ENCODE measurements at places on chromosomes 2 and 18.

- no peak for DNase-seq
These were observed 94.1 kb downstream of the COL6A3 start for GRCh38 chr2:237319887-237320286.

- no peak for DNase-seq
These were observed 202.3 kb downstream of the MREG start for GRCh38 chr2:215811003-215811402.

GRCh38 chr2:98923244-98923940 lies 12.6 kb downstream of the CRACDL start:
- DNase-seq = no peak

GRCh38 chr2:224820283-224820991 lies 104.3 kb upstream of the CCDC195 start:
- DNase-seq = no peak

GRCh38 chr2:240571314-240571973 lies 3.2 kb downstream of the RNPEPL1 start:
- no peak for DNase-seq

GRCh38 chr2:157911246-157911645 lies 35.1 kb upstream of the ACVR1 start:
- no peak for DNase-seq

DNA sequence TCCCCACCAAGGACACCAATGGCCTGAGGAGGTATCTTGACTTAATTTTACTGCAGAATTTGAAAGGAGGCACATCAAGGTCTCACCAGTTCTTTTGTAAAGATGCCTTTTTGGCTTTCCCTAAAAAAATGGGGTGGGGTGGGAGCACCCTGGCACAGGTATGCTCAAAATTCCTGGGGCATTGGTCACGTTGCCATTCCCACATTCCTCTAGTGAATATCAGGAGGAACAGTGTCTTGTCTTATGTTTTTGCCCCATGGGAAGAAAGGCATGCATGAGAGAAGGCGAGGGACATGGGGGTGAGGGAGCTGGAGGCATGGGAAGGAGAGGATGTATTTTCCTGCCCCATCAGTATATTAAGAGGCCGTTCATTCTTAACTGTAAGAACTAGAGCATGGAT lies 275.3 kb downstream of the CMPK2 start:
- DNase-seq = no peak

GRCh38 chr2:239258248-239258647 lies 142.6 kb downstream of the HDAC4 start:
- no peak for DNase-seq

- DNase-seq = no peak
These were observed 113.0 kb downstream of the BCL2 start for GRCh38 chr18:63206433-63207142.

DNA sequence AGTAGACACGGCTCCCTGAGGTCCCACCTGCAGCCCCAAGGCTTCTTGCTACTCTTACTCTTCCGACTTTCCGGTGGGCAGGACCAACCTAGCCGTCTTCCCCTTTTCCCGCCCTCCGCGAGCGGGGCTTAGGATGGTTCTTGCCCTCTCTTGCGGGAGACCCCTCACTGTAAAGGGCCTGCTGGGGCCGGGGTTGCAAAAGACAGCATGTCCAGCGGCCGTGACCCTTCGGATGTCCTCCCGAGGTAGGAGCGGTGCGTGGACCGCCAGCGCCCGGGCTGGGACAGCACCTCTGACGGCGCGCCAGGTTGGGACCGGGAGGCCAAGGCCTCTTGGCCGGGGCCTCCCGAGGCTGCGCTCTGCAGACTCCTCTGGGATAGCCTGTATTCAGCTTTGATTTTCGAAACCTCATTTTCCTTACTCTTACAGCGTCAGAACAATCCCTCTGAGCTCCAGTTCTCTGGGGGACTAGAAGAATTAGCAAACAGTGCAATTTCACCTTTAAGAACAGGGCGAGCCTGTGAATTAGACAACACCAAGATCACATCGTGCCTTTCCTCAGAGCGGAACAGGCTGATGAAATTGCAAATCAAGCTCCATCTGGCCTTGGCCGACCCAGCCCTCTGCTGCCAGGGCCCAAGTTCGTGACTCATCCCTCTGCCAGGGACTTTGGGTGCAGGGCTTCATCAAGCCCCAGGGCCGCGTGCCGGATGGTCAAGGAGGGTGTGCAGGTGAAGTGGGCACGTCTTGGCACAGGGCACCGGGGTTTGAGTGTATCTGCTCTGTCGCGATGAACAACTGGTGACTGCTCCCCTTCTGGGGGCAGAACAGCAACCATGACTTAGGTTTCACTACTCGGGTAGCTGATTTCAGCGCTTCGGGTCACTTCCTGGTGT lies 777 bp downstream of the MOCOS start:
- no peak for DNase-seq

DNA sequence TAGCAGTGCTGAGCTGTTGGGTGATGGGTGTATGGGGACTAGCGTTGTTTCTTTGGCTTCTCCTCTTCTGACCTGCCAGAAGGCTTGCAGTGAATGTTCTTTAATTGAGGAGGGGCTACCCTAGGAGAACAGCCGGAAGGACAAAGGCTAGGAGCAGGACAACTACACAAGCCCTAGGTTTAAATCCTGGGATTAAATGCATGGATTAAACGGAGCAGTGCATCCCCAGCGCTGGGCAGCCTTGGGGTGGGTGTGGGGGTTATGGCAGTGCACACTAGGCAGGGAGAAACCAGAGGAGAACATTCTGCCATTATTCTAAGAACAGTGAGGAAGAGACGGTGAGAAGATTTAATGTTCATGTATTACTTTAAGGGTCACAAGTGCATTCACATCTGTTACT lies 86.4 kb upstream of the MCFD2 start:
- DNase-seq = no peak

- no peak for DNase-seq
These were observed 117.8 kb upstream of the SMAD2 start for GRCh38 chr18:48048251-48048650.

DNA sequence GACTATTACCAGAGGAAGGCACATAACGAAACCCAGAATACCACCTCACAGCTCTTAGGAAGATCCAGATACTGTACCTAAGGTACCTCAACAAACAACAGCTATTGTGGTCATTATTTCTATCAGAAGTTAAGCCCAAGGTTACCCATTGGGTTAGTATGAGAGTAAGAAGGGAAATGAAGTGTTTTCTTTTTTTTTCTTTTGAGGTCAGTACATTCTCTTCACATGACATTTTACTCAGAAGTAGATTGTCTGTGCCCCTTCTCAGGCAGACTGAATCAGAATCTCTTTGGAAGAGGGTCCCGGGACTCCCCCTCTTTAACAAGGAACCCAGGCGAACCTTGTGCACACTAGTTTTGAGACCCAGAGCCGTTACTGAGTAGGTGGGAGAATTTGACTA lies 233.7 kb upstream of the CXCR4 start:
- no peak for DNase-seq

GRCh38 chr2:241553981-241554380 lies 4.6 kb upstream of the BOK start:
- DNase-seq = no peak

DNA sequence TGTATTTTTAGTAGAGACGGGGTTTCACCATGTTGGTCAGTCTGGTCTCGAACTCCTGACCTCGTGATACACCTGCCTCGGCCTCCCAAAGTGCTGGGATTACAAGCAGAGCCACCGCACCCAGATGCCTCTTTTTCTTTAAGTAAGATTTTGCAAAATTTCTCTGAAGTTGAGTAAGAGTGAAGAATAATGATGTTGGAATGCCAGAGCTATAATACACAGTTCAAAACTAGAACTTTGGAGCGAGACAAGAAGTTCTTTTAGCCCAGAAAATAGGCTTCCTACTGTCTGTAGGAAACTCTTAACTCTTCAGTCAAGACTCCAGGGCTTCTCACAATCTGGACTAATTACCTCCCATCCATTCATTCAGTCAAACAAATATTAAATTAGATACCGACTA lies 51.4 kb downstream of the MARCHF4 start:
- DNase-seq = no peak

DNA sequence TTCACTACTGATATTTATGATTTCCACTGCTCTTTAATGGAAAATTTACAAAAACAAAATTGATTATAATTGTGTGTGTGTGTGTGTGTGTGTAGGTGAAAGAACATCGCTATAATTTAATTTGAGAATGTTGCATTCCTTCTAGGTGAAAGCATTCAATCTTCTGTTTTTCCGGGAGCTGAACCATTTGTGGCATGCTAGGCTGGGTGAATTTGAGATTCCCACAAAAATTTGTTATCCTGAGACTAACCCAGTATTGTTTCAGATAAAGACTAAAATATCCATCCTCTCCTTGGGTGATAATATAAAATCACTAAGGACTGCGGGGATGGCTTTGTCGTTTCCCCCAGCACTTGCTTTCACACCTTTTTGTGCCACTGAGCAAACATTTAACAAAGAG lies 911.2 kb upstream of the PIK3C3 start:
- DNase-seq = no peak

DNA sequence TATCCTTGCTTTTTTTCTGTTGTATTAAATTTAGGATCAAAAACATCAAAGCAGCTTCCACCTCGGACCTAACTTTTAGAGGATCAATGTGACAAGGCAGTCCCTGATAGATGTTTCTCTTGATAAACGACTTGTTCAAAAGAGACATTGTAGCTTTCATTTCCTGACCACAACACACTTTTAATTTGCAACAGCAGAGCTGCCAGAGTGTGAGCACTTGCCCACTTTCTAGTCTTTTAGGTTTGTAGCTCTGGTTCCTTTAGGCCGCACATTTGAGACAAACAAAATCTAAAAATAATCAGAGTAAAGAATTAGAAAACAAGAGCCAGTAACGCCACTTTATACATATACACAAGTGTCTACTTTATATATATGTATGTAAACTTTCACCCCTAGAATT lies 3.1 kb downstream of the FIGN start:
- DNase-seq = no peak

- DNase-seq = no peak
These were observed 211.8 kb downstream of the FAM210A start for GRCh38 chr18:13514558-13514957.

DNA sequence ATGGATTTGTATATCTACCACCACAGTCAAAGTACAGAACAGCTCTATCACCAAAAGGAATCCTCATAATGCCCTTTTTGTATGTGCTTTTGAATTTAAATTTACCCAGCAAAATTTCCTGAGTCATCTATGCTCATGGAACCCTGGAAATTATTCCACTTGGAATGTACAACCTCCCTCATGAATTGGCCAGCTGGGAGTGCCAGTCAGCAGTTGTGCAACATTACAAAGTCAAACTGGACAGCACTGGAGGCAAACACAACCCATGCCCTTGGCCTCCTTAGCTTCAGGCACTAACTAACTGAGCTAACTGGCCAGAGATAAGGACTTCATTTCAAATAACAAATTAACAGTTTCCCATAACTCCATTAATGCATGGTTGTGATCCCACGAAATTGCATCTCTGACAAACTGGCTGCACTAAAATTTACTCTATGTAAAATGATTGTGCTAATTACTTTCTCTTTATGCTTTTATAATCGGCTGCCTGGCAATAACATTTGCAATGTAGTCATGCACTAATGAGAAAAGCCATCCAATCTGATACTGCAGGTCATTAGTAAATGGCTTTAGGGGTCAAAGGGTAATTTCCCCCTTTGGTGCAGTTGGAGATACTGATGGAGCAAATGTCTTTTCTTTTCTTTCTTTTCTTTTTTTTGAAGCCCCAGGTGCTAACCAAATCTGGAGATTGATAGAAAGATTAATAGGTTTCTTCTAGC lies 270.5 kb downstream of the ACTR3 start:
- DNase-seq = no peak

DNA sequence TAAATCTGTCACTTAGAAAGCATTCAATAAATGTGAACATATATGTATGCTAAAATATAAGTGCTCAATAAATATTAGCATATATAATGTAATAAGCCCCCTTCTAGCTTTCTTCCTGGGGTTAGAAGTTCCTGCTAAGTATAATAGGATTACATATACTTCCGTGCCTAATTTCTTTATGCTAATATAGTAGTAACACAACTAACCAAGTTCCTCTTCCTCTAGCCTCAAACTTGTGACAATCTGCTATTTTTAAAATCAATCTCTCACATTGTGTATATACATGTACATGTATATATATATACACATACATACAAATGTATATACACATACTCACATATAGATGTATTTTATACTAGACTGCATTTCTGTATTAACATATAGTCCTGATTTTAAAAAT lies 32.2 kb downstream of the TLK1 start:
- DNase-seq = no peak

DNA sequence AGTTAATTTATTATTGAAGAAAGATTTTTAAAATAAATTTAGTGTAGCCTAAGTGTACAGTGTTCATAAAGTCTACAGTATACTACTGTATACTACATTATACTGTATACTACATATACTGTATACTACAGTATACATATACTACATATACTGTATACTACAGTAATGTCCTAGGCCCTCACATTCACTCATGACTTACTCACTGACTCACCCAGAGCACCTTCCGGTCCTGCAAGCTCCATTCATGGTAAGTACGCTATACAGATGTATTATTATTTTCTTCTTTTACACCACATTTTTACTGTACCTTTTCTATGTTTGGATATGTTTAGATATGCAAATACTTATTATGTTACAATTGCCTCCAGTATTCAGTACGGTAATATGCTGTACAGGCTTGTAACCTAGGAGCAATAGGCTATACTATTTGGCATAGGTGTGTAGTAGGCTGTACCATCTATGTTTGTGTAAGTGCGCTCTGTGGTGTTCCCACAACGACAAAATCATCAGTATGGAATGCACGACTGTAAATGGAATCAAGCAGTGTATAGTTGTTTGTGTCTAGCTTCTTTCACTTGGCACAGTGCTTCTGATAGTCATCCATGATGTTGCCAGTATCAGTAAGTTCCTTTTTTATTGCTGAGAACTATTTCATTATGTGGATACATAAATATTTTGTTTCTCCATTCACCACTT lies 245.7 kb downstream of the MTX2 start:
- DNase-seq = no peak

GRCh38 chr2:44740678-44741077 lies 200.8 kb upstream of the SIX3 start:
- DNase-seq = no peak

DNA sequence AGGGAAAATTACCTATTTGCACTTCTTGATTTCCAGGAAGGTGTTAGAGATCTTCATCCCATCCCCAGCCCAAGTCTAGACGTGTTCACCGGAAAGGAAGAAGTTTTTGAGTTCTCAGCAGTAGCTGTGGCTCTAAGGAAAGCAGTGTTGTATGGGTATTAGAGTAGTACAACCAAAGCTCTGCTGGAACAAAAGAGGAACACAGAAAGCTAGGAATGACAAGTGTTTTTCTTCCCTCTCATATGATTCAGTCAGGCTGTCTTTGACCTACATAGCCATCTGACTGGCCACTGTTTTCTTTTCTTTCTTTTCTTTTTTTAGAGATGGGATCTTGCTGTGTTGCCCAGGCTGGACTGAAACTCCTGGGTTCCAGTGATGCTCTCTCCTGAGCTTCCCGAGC lies 82.7 kb upstream of the SLC39A10 start:
- DNase-seq = no peak

- DNase-seq = no peak
These were observed 1.7 kb upstream of the TMEM185B start for GRCh38 chr2:120224735-120225548.
